ENCODE measurements at places on chromosomes 5 and 9. TPM values are rescaled to one million over a fixed set of nuclear protein-coding genes. Genes with fewer than 3 reads are reported as not detected.

DNA sequence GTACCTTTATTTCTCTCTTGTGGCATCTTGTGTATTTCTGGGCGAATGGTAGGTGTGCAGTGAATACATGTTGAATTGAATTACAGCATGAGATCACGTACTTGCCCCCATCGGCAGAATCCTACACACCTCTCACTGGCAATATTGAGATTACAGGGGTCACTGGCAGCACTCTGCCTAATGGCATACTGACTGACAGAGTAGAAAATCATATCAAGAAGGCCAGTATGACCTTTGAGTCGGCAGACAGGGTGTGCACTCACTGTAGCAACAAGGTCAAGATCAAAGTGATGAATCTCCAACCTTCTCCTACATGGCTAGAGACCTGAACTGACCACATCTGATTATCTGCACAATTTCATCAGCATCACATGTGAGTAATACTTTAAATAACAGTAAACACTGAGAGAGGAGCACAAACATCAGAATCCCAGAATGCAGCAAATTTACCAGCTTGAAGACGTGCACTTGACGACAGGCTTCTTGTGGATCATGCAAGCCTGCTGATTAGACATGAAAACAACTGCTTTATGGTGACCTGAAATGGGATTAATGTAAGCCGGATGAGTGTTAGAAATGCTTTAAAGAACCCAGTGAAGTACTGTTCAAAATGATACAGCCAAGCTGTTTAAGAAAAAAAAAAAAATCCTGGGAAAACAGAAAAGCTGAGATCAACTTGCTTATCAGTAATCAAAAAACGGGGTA, 267.1 kb upstream of the EFNA5 start:
- no peak for DNase-seq

DNA sequence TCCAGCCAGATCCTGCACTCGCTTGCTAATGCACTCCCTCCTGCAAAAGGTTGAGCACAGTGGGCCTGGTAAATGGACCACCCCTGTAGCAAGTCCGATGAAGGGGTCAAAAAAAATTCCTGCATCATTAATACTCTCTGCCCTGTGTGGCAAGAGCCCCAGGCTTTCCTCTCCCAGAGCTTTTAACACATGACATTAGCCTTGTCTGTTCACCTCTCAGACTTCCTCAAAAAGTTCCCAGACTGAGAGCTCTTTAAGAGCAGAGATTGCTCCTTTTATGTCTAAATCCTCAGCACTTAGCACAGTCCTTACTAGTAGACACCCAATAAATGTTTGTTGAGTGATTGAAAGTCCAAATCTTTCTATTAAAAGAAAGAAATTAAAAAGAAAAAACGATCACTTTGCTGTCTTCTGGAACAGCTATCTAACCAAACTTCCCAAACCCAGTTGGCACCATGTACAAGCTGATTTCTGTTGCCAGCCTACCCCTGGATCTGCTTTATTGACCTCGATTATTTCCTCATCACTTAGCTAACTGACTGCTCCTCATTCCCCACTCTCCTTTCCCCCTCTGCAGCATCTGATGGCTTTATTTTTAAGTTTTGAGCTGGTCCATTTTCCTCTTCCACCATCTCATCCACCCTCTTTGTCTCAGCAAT, 209.8 kb downstream of the ENC1 start:
- no peak for DNase-seq

GRCh38 chr9:93260263-93261066, 76.5 kb downstream of the WNK2 start:
- no peak for DNase-seq

DNA sequence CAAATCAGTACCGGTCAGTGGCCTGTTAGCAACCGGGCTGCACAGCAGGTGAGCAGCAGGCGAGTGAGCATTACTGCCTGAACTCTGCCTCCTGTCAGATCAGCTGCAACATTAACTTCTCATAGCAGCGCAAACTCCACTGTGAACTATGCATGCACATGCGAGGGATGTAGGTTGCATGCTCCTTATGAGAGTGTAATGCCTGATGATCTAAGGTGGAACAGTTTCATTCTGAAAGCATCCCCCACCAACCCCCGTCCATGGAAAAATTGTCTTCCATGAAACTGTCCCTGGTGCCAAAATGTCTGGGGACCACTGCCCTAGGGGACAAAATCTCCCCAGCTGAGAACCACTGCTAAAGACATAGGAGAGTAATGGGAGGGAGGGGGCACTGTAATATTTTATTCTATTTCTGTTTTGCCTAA, 51.1 kb downstream of the P4HA2 start:
- DNase-seq: no peak

GRCh38 chr9:124657516-124657915, 113.6 kb downstream of the NR6A1 start:
- no peak for DNase-seq

GRCh38 chr9:81661339-81661738, 28.0 kb downstream of the TLE1 start:
- no peak for DNase-seq

- peak; percentile 58 for DNase-seq
Observed at GRCh38 chr9:136567651-136568287, 21.9 kb upstream of the NOTCH1 start.

DNA sequence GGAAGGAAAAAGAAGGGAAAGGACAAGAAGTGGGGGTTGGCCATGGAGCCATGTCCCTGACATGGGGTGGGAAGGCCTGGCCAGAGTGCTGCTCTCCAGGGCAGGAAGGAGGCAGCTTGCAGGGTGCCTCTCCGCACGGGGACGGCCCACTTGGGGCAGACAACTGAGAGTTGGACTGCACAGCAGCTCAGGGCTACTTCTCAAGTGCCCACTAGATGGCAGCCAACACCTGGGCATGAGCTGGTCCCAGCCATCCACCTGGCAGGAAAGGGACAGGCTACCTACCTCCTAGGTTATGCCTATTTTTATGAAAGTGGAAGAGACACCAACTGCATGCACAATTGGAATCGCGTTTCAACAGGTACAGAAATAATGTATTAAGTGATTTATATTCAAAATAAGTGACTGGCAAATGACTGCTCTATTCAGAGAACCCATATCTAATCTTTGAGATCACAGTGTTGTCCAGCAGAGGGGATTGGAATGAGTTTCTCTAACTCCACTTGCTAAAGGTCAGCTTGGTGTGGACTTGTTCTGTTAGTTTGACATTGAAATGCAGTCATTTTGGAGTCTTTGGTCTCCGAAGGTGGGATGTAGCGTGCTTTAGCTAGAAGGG, 113.4 kb downstream of the SYK start:
- DNase-seq: peak; percentile 71

DNA sequence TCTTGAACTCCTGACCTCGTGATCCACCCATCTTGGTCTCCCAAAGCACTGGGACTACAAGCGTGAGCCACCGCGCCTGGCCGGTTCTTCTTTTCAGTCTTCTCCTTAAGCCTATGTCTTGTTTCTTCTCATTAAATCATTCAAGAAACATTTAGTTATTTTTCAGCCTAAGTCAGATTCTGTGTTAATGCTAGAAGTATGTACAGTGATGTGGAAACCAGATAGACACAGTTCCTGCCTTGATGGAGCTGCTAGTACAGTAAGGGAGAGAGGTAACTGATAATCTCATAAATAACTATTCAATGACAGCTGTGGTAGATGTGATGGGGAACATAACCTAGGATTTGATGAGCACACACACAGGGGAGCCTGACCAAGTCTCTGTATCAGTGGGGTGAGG, 46.3 kb upstream of the NR3C1 start:
- no peak for DNase-seq

- peak; percentile 55 for DNase-seq
Observed at GRCh38 chr5:151686674-151687407, at the start of gene SPARC. Gene SPARC, minus strand, starts transcription at chr5:151686915. Its CDS starts 10,727 bp downstream, at chr5:151676188.

DNA sequence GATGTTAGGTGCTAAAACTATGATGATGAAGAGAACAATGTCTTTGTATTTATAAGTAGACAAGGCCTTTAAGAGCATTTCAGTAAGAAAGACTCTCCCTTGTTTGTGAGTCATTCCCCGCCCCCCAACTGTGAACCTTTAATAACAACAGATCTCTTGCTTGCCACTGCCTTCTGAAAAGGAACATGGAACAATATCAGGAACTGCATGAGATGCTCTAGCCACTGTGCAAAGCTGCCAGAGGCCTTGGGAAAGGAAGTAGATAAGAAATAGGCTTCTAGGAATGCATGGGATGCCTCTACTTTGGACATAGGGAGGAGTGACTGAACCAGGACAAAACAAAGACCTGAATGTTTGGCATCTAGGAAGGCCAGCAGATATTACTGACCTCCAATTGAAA, 296.1 kb upstream of the MPDZ start:
- DNase-seq: no peak

GRCh38 chr9:88852794-88853193, 138.5 kb upstream of the S1PR3 start:
- peak; percentile 55 for DNase-seq

DNA sequence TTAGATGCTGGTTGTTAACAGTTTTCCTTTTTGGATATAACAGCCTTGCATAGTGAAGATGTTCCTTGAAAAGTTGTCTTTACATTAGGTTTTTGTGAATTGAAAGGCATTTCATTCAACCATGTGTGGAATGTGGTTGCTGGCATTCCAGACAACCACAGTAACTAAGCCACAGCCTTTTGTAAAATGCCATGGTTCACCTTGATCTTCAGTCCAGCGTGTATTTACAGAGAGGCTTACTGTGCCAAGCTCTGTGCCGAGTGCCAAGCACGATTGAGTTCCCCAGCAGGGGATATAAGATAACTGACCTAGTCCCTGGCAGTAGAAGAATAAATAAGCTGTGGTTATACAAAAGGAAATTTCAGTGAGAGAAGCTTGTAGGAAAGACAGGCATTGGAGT, 4.9 kb downstream of the EXOSC2 start:
- no peak for DNase-seq

DNA sequence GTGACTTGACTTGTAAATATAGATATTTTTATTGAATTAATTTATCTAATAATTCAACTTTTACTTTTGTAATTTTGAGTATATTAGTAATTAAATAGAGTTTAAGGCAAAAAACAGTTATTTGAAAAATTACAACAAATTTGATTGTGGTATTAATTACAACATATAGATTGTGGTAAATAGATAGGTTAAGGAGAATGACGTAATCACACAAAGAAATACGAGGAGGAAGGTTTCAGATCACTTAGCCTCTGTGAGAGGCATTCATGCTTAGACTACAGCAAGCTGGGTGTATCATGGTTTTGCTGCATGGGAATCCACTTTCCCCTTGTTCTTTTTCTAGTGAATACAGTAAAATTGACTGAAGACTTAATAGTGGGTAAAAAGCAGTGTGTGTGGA, 878.4 kb upstream of the EDIL3 start:
- DNase-seq: no peak

DNA sequence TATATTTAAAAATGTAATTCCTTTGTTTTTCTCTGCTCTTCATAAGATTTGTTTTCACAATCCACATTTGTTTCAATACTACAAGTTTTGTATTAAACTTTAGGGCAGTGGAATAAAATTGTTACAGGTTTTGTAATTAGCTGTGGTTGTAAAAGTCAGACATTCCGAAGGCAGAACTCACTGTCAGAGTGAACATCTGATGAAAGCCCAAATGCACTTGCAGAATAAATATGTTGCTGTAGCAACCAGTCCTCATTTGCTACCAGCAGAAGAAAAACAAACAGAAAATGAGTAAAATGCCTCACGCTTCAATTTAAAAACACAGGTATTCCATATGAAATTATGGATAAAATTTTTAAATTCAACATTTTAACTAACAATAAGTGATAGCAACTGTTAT, 740.1 kb upstream of the FAM174A start:
- no peak for DNase-seq

DNA sequence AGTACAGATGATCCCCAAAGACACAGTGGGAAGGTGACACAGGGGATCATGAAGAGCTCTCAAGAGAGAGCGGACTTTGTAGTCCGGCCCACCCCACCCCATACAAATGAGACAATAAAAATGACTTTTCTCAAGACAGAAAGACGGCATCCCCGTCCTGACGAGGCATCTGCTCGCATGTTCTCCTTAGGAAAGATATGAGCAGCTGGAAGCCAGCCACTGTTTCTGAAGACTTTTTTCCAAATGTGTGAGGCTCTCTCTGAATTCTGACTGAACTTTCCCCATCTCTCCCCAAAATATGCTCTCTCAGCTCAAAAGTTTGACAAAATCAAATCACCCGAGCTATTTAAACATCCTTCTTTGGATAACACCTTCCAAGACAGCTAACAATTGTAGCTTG, 105.2 kb downstream of the RFK start:
- no peak for DNase-seq

- no peak for DNase-seq
Observed at GRCh38 chr9:108864446-108864845, 2.4 kb downstream of the ACTL7A start.

Gene CBY3
- total RNA-seq: not detected

Gene TBC1D2
- 12.2 TPM for total RNA-seq

Gene ASPN
- not detected for total RNA-seq

Gene OR1L1
- not detected for total RNA-seq

Gene TMEM171
- 3.5 TPM for total RNA-seq

Gene SLC34A3
- total RNA-seq: not detected

Gene ROR2
- total RNA-seq: 8.4 TPM

Gene TLR4
- total RNA-seq: 5.9 TPM

Gene CCDC180
- total RNA-seq: 2.5 TPM

Gene NFX1
- total RNA-seq: 10.9 TPM

Gene FOXD4L6
- total RNA-seq: not detected

Gene LECT2
- not detected for total RNA-seq

Gene DAB2
- total RNA-seq: 2.1 TPM
